ENCODE measurements at places on chromosomes 5 and 9.

DNA sequence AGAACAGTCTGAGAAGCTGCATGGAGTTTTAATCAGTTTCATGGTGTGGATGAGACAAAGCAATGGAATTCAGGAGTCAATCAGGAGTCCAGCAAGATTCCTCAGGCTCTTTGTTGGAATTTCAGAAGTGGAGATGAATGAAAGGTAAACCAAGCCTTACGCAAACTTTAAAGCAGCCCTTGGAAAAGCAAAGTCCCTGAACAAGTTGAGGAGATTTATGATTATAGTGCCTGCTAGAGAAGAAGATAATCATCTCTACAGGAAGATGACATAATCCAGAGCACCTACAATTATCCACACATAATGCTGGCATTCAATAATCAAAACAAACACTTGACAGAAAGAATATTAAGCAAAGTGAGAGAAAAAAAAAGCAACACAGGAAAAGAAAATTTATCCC, 1380.1 kb upstream of the NUDT12 start:
- DNase-seq = no peak

DNA sequence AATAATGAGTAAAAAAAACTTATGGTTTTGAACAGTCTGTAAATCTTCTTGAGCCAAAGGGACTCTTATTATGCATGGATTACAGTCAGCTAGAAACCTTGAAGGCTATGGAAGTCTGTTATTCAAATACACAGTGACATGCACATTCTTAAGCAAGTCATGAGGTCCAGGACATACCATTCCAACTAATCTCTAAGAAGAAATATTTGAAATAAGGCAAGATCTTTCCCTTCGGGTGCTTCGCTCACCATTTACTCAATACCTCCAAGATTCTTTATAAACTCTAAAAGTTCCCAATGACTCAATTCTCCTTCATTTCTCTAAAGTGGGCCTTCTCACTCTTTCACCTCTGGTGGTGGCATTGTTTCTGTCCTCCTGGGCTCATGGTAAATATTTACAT, 811.0 kb downstream of the NR2F1-AS1 start:
- no peak for DNase-seq

- no peak for DNase-seq
Measured at GRCh38 chr9:79973627-79974026, 401.9 kb downstream of the TLE4 start.

- no peak for DNase-seq
Measured at GRCh38 chr9:101925498-101925897, 187.1 kb upstream of the GRIN3A start.

DNA sequence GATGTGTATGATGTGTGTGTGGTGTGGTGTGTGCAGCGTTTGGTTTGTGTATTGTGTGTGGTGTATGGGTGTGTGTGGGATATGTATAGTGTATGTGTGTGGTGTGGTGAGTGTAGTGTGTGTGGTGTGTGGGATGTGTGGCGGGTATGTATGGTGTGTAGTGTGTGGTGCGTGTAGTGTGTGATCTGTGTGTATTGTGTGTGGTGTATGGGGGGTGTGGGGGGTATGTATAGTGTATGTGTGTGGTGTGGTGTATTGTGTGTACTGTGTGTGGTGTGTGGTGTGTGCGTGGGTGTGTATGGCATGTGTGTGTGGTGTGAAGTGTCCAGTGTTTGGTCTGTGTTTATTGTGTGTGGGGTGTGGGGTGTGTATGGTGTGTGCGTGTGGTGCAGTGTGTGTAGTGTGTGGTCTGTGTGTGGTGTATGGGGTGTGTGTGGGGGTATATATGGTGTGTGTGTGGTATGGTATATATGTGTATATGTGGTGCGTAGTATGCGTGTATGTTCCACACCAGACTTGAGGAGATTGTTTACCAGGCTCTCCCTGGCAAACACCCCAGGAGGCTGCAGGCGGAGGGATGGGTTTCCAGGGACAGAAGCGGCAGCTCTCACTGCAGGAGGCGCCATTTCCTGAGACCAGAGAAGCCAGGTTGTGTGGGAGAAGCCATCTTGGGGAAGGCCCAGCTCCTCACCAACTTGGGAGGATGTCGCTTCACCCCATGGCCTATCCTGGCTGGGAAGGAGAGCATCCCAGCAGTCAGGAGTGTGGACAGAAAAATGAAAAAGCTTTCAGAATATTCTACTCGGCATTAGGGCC, 138.1 kb downstream of the NXNL2 start:
- no peak for DNase-seq

DNA sequence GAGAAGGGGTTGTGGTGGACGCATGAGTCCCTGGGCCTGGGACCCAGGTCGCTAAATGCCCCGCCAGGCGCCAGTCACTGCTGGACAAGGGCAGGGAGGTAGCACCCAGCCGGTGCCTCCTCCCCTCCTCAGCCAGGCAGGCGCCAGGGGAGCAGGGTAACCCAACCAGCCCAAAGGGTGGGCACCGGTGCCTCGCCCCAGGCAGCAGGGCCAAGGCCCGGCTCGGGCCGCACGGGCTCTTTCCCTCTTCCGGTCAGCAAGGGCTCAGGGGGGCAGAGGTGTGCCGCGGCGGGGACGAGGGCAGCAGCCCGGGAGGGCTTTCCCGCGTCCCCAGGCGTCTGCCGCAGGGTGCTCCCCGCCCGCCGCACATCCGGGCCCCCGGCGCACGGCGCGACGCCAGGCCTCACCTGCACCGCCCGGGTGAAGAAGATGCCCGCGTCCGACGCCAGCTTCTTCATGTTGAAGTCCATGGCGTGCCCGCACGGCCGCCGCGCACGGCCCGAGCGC, 393 bp downstream of the SH3GLB2 start:
- DNase-seq = peak; percentile 69

DNA sequence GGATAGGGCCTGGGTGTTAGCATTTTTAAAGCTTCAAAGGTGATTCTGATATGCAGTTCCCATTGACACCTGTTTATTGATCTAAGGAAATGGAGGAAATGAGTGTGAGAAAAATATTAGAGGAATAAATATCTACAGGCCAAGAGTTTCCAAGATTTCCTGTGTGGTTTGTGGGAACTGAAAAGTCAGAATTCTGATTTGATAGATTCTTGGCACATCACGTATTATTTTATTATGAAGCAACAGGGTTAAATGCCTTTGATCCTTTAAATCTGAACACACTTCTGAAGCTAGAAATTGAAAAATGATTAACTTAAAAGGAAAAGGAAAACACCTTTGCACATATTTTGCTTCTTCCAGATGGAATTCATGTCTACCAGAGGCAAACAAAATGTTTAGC, 113.7 kb downstream of the CD180 start:
- DNase-seq = peak; percentile 13

DNA sequence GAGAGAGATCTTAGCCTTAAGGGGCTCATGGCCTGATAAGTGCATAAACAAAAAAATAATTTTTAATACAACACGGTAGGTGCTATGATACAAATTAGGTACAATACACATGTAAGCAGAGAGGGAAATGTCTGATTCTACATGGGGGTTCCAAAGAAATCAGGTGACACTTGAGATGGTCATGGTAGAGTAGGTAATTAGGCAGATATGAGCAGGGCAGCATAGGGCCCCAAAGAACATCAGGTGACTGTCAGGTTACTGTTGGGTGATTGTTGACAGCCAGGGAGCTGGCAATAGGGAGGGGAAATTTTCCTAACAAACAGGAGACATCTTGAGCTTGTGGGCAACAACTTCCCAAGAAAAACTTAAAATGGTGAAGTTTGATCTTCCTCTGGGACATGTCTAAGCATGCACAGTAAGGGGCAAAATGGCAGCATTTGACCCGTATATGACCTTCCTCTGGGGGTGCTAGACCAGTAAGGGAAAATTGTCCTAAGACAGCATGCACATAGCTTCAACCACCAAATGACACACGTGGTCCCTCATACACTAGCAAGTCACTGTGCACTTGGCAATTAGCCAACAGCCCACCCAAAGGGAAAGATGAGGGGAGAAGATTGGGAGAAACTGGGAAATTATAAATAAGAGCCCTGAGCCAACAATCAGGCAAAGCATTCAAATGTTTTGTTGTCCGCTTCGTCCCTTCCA, 37.3 kb upstream of the TENT4A start:
- DNase-seq = no peak

DNA sequence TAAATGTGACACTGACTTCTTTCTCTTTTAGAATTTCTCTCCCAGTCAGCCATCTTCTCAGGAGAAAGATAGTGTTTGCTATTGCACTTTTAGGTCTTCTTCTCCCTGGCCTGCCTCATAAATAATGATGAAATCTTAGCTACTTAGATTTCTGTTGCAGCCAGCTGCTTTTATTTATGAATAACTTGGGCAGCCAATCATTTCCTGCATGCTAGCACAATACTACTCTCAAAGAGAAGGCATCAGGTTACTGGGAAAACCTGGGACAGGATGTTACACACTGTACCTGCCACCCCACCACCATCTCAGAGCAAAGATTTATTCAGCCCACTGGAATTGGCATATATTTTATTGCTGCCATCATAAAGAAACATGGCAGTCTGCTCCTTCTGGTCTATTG, 266.6 kb downstream of the PRELID2 start:
- peak; percentile 47 for DNase-seq

GRCh38 chr9:118928722-118929121, 440.5 kb downstream of the BRINP1 start:
- DNase-seq = peak; percentile 29

DNA sequence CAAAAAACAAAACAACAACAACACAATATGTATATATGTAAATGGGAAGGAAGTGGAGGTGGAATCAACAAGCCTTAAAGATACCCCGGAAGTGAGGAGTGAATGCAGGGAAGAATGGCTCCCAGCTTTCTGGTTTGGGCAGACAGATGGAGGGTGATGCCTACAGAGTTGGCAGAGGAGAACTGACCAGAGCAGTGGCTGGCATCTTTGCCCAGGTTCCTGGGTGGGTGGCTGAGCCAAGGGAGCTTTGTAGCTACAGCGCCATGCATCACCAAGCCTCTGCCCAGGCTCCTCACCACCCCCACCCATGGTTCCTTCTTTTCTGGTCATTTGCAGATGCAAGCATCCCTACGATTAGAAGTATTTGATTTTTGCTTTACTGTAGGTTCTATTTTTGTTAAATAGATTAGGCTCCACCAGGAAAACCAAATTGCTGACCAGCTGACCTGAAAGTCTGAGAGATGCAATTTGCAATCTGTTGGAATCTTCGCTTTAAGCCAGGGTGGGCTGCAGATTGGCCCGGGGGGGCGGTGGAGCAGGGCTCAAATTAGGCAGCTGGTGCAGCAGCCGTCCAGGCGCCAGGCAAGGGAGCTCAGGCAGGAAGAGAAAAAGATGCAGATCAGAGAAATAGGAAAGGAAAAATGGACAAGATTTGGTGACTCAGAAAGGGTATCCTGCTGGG, 163.3 kb upstream of the TBC1D2 start:
- no peak for DNase-seq

DNA sequence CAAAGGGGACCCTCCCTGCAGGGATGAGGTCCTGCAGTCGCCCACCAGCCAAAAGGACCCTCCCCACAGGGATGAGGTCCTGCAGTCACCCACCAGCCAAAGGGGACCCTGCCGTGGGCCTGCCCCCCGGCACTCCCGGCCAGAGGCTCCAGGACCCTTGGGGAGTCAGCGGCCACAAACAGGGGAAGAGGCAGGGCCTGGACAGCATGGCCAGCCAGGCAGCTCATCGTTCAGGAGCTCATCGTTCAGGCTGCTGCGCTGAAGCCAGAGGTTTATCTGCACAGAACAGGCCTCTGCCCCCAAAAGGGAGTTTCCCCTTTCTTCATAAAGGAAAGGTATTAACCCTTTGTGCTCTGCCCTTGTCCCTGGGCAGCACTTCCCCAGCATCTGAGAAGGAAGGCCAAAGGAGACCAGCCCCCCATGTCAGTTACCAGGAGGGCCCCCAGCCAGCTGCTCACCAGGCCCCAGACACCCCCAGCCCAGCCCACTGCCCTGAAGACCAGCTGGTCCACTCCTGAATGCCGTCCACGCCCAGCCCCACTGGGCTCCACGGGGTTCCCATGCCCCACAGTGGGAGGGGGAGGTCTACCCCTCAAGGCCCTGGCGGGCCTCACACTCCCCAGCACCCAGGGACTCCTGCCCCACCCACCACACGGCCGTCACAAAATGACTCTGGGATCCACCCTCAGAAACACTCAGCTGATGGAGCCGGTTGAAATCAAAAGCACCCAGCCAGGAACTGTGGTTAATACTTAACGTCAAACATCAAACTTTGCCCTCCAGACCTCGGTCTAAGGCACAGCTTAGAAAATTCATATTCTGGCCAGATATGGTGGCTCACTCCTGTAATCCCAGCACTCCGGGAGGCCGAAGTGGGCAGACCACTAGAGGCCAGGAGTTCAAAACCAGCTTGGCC, 6.3 kb downstream of the SLC12A7 start:
- peak; percentile 84 for DNase-seq

DNA sequence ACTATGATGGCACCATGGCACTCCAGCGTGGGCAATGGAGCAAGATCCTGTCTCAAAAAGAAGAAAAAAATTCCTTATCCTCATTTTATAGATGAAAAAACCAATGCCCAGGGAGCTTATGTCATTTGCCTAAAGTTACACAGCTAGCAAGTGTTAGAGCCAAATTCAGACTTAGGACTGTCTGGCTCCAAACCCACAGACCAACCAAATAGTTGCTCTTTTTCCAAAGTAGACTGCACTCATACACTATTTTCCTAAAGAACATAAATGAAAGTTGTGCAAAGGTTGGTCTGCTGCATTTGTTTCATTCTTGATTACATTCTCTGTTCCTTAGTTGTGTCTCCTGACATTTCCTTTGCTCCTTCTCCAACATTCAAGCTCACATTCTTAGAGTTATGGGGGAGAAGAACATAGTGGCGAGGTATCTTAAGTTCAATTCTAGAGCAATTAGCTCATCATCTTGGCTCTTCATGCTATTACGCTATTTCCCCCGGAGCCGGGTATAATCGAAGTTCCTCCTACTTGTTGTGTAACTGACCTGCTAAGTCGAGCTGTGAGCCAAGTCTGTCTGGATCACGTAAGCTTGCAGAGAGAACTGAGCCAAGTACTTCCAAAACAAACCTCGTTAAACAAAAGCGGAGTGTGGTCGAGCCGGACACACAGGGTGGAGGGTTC, 138.3 kb downstream of the RFK start:
- DNase-seq = no peak
